Mesenchymal stem cell (in vitro differentiated cells and primary cell): ENCODE measurements at places on chromosomes 5 and 9.

GRCh38 chr9:120742951-120743416 lies 28.7 kb upstream of the MEGF9 start:
- peak; percentile 20 for DNase-seq

- DNase-seq = no peak
Measured at GRCh38 chr5:107499776-107500175, 171.0 kb downstream of the EFNA5 start.

- DNase-seq = no peak
Measured at GRCh38 chr5:39461007-39461682, 36.4 kb upstream of the DAB2 start.

GRCh38 chr9:134283692-134284265 lies 42.5 kb upstream of the RXRA start:
- DNase-seq = no peak

GRCh38 chr9:135587658-135588057 lies 26.1 kb downstream of the PAEP start:
- DNase-seq = no peak

- no peak for DNase-seq
Measured at GRCh38 chr9:123344192-123344949, 11.6 kb upstream of the CRB2 start.
